MG63 (cell line): ENCODE measurements at places on chromosomes 12 and 14. TPM values are rescaled to one million over a fixed set of nuclear protein-coding genes. Genes with fewer than 3 reads are reported as not detected.

DNA sequence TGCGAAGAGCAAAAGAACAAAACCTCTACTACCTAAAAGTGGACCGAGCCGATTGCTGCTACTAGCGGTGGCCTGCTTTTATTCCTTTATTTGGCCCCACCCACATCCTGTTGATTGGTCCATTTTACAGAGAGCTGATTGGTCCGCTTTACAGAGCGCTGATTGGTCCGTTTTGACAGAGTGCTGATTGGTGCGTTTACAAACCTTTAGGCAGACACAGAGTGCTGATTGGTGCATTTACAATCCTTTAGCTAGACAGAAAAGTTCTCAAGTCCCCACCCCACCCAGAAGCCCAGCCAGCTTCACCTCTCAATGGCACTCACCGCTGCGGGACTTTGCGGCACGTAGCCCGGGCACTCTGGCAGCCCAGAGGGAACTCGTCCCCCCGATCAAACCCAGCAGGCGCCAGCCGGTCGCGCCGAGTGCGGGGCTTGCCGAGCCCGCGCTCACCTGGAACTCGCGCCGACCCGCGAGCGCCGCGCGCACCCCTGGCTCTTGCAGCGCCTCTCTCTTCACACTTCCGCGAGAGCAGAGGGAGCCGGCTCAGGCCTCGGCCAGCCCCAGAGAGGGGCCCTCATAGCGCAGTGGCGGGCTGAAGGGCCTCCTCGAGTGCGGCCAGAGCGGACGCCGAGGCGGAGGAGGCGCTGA, 8.7 kb upstream of the FGD4 start:
- peak; percentile 27 for DNase-seq

GRCh38 chr12:79527473-79527872, 163.3 kb downstream of the PAWR start:
- DNase-seq, result no peak

- no peak for DNase-seq
Measured at GRCh38 chr12:125110641-125111360, 45.6 kb downstream of the AACS start.

DNA sequence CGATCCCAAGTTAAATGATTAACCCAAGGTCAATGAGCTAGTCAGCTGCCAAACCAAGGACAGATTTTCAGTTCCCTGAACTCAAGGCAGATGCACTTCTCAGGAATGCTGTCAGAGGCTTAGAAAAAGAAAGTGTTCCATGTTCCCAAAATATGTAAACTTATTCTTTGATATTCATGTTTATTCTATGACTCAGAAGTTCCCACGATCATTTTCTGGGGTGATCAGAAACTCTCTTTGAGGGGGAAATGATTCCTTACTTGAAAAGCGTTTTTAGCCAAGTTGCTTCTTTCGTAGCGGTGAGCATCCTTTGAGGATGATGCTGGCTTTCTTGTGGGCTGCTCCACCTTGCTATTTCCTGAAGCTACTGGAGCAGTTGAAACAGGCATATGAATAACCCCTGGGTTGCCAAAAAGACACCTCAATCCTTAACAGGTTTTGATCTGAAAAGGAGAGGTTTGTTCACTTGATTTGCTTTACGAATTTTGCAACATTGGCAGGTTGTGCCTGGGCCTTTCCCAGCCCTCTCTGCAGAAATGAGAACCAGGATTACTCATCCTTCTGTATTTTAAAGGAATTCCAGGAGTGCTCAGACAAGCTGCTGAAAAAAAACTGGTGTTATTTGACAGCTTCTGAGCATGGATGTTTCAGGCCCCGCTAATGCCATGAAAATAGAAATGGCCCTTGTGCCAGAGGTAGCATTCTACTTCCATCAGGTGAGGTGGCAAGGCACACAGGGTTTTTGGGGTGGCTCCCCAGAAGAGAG, 121.4 kb upstream of the HIF1A start:
- no peak for DNase-seq

Gene STYK1
- total RNA-seq, result not detected in 2 replicates

DNA sequence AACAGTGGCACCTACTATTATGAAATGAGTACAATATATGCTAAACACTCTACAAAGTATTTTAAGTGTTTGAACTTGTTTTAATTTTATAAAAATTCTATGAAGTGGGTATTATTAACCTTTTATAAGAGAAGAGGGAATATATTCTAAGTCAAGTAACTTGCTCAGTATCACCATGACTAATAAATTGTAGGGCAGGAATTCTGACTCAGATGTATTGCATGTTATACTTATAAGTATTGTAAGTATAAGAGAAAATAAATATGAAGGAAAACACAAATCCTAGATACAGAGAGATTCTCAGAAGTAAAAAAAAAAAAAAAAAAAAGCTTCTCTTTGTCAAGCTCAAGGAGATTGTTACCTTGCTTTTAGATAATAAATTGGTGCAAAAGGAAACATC, 893.2 kb downstream of the SLC16A7 start:
- no peak for DNase-seq

GRCh38 chr14:81401420-81402122, 1.4 kb upstream of the STON2 start:
- DNase-seq, result no peak

- no peak for DNase-seq
Measured at GRCh38 chr12:52831251-52831650, 2.9 kb downstream of the KRT79 start.

GRCh38 chr12:12731178-12731577, 14.0 kb downstream of the CDKN1B start:
- no peak for DNase-seq

Gene KRT6A
- total RNA-seq, result not detected in 2 replicates

GRCh38 chr14:23548351-23549318, 2.9 kb downstream of the ZFHX2 start:
- no peak for DNase-seq

Gene FAIM2
- total RNA-seq, result not detected in 2 replicates

Gene ZNF410
- total RNA-seq, result 50.9 and 68.0 TPM in 2 replicates

Gene KIF26A
- 0.92 and 1.1 TPM in 2 replicates for total RNA-seq

DNA sequence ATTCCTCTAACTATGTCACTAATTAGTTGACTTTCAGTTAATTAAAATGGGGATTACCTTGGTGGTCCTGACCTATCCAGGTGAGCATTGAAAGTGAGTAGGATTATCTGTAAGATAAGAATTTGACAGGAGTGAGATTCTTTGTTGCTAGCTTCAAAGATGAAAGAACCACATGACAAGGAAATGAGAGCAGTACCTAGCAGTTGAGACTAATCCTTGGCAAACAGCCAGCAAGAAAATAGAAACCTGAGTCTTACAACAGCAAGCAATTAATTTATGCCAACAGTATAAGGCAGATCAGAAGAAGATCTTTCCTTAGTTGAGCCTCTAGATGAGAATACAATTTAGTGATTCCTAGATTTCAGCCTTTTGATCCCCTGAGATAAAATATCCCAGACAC, 1058.4 kb downstream of the LRFN5 start:
- no peak for DNase-seq

- no peak for DNase-seq
Measured at GRCh38 chr14:66998013-66998412, 191.2 kb upstream of the GARIN2 start.

GRCh38 chr12:31026202-31026601, 47.5 kb upstream of the DDX11 start:
- no peak for DNase-seq

Gene LUM
- total RNA-seq, result 69.9 and 94.9 TPM in 2 replicates

Gene ARMH4
- total RNA-seq, result 1.9 TPM in 1 of 2 replicates, not detected in the other

DNA sequence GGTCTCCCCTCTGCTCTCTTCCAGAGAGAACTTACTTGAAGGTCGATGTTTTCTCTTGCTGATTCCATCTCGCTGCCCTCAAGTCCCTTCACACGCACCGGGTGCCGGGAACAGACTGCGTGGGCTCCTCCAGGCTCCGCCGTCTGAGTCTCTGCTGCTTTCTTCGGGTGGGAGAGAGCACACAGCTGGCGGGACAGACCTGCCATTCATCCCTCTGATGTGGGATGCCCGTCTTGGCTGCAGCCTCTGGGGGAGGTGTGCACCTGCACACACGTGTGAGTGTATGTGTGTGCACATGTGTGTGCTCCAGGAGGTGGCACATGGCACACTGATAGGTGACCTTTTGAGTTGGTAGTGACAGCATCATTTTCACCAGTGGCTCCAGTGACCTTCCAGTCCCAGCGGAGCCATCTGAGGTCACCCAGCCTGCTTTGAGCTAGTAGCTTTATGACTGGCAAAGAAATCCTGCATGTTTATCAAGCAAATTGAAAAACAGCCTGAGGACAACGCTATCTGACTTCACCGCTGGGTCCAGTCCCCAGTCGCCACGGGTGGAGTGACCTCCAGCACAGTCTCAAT, at the start of gene NINJ2:
TSS of gene NINJ2 (minus strand) at position 153 of the 579 bp plus-strand sequence. CDS start at position 68, 85 bp downstream.
- DNase-seq, result no peak

Gene ISCA2
- 12.7 and 31.6 TPM in 2 replicates for total RNA-seq

DNA sequence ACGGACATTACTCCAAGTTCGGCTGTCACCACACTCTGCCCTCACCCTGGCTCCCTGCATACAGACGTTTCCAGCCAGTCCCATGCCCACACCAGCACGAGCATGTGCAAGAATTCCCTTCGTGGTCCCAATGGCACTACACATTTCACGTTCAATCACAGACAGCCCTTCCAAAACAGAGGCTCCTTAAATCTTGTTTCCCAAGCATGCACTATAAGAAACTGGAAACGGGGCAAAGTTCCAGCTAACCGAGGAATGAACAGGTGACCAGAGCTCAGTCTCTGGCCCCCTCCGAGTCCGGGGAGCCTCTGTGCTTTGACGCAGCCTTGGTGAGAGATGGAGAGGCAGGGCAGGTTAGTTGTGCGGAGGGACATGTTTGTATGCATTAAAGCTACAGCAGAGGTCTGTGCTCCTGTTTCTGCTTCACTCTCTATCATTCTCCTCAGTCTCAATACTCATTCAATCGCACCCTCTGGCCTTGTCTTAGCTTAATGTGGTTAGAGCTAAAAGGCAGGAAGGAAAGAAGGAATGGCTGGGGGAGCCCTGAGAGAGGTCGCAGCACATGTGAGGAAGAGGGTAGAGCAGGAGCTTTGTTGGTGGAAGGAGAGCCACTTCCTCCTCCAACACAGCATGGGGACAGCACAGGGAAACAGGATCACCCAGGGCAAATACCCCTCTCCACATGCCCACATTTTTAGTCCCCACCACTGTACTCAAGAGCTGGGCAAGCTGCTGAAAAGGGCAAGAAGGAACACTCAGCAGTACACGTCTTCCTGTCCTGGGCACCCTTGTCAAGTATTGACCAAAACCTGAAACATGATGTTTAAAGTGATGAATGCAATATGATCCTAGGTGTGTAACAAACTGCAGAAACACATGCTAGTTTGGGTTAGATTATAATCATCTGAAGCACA, 12.2 kb upstream of the SELPLG start:
- DNase-seq, result no peak

DNA sequence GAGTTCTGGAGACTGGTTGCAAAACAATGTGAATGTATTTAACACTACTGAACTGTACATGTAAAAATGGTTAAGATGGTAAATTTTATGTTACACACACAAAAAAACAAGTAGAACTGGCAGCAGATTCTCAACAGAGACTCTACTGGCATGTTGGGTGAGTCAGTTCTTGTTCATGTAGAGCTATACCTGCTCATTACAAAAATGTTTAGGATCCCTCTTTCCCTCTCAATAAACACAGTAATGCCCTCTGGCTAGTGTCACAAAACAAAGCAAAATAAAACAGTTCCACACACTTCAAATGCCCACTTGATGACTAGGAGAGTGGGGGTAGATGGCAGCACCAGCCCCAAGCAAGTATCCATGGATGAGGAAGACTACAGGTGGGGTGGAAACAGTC, 13.7 kb upstream of the ZNF740 start:
- DNase-seq, result no peak

Gene IGF1
- not detected in 2 replicates for total RNA-seq

- DNase-seq, result peak; percentile 72
Measured at GRCh38 chr12:102765736-102766135, 151.3 kb downstream of the PAH start.
